ENCODE measurements at places on chromosomes 5 and 9.
A peak's percentile ranks its signal among the peaks of the same experiment; 100 is the strongest.

- DNase-seq = no peak
Measured at GRCh38 chr5:9713959-9714586, 83.9 kb upstream of the TAS2R1 start.

- no peak for DNase-seq
Measured at GRCh38 chr9:14304259-14304658, 9.7 kb downstream of the NFIB start.

DNA sequence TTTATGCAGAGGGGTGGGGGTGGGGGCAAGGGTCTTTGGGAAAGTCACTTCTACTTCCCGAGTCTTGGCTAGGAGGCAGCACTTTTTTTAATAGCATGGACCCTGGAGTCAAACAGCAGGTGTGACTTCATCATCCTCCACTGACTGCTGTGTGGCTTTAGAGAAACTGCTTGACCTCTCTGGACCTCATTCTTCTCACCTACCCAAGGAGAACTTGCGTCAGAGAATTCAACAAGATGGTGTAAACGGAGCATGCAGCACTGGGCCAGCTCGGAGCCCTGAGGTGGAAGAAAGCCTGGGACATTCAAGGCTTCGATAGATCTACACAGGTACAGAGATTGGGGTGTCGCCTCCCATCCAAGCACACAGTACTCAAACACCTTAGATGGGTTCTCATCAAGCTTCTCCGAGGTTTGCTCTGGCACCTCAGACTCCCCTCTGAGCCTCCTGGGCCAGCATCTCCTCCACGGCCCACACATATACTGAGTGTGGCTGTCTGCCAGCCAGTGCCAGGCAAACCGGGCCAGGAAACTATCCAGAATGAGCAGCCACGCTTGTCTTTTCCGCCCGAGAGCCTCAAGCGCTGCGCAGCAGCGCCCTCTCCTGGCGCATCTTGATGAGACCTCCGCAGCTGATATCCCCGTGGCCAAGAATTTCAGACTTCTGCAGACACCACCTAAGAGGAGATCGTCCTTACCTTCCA lies 4.6 kb upstream of the SLC25A48 start:
- DNase-seq = no peak

GRCh38 chr9:37246826-37247225 lies 126.5 kb downstream of the ZCCHC7 start:
- no peak for DNase-seq

DNA sequence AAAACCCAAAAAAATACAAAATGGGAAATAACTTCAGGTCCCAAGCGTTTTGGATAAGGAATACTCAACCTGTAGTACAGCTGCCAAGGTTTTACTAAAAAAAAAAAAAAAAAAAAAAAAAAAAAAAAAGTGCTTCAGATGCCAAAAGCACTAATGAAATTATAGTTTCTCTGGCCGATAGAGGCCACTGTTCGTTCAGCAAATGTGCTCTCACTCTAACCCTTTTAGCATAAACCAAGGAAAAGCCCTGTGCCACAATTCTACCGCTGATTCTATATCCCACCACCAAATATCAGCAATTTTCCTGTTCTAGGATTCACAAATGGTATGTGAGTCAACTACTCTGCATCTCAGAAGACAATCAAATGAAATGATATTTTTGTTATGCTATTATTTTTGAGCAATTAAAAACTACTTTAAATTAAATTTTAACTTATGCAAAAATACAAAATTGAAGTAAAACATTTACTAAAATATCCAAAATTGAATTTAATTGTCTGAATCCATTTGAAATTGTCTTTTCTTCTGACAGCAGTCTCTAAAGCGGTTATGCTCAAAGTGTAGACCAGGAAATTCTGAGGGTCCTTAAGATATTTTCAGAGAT lies 79.8 kb downstream of the RICTOR start:
- peak; percentile 30 for DNase-seq

DNA sequence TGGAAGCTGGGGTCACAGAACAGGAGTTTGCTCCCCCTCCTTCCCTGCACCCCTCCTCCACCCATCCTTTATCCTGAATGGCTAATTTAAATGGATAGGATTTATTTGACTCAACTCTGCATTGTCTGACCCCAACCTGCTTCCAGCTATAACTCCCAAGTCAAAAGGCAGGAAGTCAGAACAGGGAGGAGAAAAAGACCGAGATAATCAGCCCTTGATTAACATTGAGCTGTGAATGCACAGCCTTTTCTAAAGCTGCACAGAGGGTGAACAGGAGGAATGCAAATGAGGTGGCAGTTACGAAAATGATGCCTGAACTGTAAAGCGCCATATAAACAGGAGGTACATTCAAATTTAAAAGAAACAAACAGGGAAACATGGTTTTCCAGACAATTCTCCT lies 152.8 kb downstream of the SPOCK1 start:
- DNase-seq = no peak

DNA sequence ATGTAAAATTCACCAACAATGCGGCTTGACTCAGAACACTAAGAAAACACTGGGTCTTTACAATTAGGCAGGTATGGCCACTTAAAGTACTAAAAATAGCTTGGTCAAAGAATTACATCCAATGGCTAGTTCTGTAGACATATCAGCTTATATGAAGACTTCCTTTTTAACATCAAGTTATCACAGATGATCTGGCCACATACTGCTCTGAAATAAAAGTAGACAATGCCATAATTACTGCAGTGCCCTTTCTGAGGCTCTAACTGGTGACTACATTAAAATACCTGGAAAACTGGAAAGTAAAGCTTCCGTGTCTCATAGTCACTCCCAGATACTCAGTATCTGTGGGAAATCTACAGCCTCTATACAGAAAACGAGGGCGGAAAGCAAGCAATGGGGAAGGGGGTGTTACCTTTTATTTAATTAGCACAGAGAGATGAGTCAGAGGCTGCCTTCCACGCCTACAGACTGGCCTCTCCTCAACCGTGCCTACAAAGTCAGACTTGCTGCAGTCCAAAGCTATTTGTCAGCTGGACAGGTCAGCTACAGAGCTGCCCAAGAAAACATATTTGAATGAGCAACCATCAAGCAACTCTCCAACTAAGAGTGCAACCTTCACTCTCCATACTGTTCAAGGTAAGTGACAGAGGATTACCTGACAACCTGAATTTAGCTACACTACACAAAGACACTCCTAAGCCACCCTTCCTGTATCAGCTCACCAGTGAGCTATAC lies 8.7 kb downstream of the SERINC5 start:
- peak; percentile 52 for DNase-seq

DNA sequence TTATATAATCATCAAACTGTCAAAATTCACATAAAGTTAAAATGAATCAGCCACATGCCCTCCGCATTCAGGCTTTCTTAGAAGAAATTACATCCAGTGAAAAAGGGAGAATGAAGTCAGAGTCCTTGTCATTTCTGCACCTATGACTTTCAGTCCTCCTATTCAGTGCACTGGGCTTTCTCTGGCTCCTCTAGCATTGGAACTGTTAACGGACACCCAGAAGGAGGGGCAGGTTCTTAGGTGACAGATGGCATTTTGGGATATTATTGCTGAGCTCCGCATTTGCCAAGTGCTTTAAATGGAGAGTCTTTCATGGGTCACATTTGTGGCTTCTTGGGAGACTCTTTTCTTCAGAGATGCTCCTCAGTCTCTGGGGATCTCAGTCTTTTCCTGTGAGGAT lies 40.0 kb downstream of the ADAMTS19 start:
- DNase-seq = no peak

- DNase-seq = no peak
Measured at GRCh38 chr5:36054647-36055046, 12.0 kb downstream of the UGT3A2 start.

GRCh38 chr9:14909961-14910805 lies at the start of gene FREM1:
Gene FREM1, minus strand, starts transcription at chr9:14910428. Its CDS starts 41,451 bp downstream, at chr9:14868977.
- no peak for DNase-seq

GRCh38 chr9:91341749-91342148 lies 20.0 kb downstream of the AUH start:
- DNase-seq = no peak

GRCh38 chr5:151880324-151880723 lies 44.3 kb downstream of the GLRA1 start:
- no peak for DNase-seq

- no peak for DNase-seq
Measured at GRCh38 chr5:111984044-111984443, 227.1 kb upstream of the NREP start.

DNA sequence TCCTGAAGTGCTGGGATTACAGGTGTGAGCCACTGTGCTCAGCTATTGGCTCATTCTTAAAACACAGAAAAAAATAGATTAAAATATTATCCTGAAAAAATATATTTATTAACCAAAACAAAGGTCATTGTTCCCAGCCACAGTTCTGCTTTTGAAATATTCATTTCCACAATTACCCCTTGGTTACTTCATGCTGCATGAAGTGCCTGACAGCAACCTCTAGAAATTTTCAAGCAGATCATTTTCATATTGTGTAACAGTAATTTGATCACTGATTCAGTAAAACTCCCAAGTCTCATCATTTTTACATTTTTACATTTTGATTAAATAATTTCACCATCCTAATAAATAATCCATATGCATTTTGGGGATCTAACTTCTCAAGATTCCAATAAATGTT lies 18.8 kb upstream of the GNAQ start:
- DNase-seq = no peak

GRCh38 chr9:37446401-37446800 lies 18.8 kb downstream of the ZBTB5 start:
- DNase-seq = no peak

GRCh38 chr5:123476731-123477130 lies 35.2 kb upstream of the CSNK1G3 start:
- no peak for DNase-seq

- no peak for DNase-seq
Measured at GRCh38 chr9:100219347-100219746, 120.3 kb downstream of the INVS start.

GRCh38 chr5:59744531-59744992 lies 149.0 kb downstream of the PDE4D start:
- no peak for DNase-seq

GRCh38 chr5:37730896-37731455 lies 108.9 kb downstream of the GDNF start:
- no peak for DNase-seq

DNA sequence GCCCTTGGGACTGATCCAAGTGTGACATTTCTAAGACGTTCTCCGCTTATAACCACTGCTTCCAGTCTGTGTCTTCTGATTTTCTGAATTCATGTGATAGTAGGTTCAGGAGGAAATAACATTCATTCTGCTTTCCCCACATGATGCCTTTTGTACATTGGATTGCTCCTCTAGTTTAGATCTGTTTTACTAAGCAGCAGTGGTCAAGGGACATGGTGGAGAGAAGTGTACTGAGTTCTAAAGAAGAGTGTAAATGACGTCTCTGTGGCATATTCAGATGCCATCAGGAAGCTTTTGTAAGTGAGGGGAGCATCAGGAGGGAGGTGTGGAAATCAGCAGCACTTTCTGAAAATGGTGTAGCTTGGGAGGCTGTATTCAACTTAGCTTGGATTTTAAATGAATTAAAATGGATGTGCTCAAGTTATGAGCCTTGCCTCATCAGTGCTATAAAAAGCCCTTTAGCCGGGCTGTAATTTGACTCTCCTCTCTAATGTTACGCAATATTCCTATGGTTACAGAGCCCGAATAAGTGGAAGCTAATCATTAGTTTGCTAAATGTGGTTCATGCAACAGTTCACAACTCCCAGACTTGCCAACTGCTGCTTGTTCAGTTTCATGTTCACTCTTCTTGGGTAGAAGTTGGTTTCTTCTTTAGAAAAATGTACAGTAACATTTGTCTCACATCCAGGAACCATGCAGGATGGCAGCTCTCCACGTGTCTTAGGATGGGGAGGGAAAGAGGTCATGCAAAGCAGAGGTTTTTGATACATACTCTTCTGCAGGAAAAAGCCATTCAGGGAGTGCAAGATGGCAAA lies 281.3 kb downstream of the ARHGAP26 start:
- no peak for DNase-seq

- DNase-seq = no peak
Measured at GRCh38 chr5:106086352-106086751, 1584.4 kb downstream of the EFNA5 start.

DNA sequence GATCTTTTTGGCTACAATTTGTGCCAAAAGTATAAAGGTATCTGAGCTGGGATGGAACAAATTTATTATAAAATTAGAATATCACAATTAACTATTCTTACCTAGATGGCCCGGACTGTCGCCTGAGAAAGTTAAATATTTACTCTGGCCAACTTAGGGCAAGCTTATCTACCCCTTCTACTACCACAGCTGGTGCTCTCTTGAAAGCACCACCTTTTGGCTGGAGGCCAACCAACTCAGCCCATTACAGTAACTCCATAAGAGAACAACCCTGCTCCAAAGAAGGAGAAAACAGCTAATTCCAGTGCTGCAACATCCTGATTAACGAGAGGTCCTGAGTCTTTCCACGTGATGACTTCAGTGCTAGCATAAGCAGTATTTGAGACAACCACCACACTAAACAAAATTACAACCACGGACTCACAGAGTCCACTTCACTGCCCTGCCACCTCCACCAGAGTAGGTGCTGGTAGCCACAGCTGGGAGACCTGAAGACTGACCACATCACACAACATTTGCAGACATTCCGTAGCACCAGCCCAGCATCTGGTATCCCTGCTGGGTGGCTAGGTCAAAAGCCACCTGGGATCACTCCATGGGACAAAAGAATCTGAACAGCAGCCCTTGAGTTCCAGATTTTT lies 43.2 kb downstream of the RGMB start:
- no peak for DNase-seq

Data from CD4-positive, alpha-beta T cell treated with Interferon alpha-2 for 1 hour (primary cell).